Stimulated activated CD4-positive, alpha-beta T cell treated with anti-CD3 and anti-CD28 coated beads, Interleukin-2, amount 100 ng/mL, for 24 hours (primary cell): ENCODE measurements at places on chromosomes 12 and 14.

DNA sequence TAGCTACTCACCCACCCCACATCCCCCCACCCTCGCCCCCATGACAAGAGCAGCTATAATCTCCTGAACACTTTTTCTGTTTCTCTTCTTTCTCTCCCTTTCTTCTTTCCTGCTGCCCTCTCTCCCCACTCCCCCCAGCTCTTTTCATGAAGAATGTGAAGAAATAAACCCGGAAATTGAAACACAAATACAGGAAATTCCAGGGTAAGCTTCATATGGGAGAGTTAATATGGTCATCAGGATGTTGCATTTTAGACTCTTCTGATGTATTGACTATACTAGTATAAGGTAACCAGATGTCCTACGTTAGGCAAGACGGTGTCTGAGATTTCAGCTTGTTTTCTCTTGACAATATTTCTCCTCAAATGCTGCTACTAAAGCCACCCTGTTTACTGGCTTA lies 41.6 kb upstream of the LRIG3 start:
- no peak for DNase-seq

DNA sequence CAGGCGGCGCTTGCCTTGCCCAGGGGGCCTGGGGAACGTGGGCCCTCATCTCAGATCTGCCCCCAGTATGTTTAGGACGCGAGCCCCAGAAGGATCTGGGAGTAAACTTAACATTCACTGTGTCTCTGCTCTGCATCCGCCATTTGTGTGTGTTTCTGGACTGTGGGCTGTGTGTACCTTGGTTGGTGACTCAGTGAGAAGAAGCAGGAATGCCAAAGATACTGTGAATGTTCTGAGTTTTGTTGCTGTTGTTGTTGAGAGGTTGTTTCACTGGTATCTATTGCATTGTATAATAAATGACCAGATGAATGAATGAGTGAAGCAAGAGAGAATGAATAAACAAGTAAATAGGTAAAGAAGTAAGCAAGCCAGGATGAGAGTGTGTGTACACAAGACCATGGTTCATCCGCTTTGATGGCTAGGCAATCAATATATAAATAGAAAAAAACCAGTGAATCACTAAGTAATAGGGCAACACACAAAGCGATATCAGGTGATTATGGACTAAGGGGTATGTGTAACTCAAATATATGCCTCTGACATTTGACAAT lies 20.5 kb downstream of the MEG3 start:
- no peak for DNase-seq

DNA sequence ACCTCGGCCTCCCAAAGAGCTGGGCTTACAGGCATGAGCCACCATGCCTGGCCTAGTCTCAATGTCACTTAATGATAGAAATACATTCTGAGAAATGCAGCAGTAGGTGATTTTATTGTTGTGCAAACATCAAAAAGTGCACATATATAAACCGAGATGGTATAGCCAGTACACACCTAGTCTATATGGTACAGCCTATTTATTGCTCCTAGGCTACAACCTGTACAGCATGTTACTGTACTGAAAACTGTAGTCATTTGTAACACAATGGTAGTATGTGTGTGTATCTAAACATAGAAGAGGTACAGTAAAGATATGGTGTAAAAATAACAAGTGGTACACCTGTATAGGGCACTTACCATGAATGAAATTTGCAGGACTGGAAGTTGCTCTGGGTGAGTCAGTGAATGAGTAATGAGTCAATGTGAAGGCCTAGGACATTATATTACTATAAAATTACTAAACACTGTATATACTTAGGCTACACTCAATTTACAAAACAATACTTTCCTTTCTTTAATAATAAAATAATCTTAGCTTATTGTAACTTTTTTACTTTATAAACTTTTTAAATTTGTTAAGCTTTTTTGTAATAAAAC lies 166.7 kb upstream of the SYT1 start:
- no peak for DNase-seq

GRCh38 chr12:96359328-96359727 lies 40.9 kb downstream of the CDK17 start:
- DNase-seq = no peak

- no peak for DNase-seq
Measured at GRCh38 chr12:119843100-119843499, 34.0 kb downstream of the CIT start.

DNA sequence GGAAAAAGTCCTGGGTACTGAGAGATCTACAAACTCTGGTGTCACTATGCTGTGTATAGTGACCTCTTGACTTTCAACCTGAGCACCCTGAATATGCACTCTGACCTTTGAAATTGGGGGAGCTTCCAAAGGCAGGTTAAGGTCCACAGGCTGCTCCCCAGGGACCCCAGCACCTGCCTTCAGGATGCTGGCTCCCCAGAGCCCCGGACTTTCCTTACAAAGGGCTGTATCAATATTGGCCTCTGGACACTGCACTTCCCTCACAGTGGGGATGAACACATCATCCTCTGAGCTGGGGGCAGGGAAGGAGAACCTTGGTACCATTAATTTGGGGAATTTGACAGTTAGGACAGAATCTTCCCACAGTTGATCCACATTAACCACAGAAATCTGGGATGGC lies 14.3 kb downstream of the PLD4 start:
- no peak for DNase-seq

DNA sequence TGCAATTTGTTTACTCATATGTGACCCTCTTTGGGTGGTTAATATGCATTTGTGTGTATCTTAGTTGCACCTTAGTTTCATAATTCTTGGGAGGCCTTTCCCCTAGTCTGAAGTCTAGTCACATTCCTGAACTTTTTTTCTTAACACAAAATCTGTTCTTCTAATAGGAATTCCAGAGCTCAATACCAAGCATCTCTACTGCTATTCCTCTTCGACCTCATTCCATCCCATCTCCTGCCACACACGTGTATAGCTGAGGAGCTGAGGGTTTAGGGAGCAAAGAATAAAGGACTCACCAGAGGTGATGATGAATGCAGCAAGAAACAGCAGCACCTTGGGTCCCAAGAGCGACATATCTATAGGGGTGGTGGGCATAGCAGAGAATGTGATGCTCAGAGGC lies 875 bp downstream of the MFAP5 start:
- no peak for DNase-seq

GRCh38 chr12:1080520-1081223 lies 89.6 kb downstream of the ERC1 start:
- DNase-seq = no peak

DNA sequence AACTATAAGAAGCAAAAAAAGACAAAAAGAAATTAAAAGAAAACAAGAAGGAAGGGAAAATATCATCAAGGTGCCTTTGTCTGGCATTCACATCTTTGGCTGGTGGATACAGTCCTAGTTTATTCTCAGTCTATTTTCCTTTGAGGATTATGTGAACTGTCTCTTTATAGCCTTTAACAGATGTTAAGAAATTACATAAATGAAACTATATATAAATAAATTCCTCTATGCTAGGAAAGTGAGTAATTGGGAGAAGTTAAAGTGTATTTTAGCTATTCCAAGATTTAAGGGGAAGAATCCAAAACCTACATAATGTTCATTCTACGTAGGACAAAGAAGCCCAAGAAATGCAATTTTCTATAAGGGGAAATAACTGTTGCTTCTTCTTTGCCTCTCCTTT lies 316.3 kb downstream of the ADAMTS20 start:
- no peak for DNase-seq

DNA sequence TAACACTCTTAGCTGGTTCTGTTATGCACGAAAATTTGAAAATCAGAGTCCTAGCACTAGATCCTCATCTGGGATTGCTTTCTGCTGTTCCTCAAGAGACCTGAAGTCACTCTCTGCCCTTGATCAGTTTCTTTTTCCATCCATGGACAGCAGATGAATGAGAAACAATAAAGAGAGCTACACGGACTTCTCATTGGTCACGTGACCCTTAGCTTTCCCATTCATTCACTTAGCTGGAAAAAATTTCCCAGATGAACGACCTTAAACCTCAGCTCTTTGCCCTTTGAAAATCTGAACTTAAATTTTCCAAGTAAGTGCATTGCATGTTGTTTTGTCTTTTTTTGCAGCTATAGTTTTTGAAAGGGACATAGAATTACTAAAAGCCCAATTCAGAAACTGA lies 27.2 kb upstream of the RGS6 start:
- DNase-seq = no peak

DNA sequence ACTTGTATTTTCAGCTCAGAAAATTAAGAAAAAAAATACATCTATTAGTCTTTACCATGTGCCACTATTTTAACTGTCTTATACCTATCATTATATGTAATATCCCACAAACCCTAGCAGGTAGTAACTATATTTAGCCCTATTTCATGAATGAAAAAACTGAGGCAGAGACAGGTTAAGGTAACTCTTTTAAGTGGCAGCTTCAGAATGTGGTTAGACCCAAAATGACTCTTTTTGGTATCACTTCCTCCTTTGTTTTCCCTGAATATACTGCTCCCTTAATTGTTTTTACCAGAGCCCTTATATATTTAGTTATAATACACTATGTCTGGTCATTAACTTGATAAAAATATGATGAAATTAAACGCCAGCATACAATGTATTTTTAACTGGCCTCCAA lies 235.6 kb upstream of the RPL10L start:
- DNase-seq = no peak

- no peak for DNase-seq
Measured at GRCh38 chr14:54200726-54201125, 196.1 kb upstream of the CDKN3 start.

- DNase-seq = no peak
Measured at GRCh38 chr12:91773749-91774429, 371.8 kb downstream of the BTG1 start.

DNA sequence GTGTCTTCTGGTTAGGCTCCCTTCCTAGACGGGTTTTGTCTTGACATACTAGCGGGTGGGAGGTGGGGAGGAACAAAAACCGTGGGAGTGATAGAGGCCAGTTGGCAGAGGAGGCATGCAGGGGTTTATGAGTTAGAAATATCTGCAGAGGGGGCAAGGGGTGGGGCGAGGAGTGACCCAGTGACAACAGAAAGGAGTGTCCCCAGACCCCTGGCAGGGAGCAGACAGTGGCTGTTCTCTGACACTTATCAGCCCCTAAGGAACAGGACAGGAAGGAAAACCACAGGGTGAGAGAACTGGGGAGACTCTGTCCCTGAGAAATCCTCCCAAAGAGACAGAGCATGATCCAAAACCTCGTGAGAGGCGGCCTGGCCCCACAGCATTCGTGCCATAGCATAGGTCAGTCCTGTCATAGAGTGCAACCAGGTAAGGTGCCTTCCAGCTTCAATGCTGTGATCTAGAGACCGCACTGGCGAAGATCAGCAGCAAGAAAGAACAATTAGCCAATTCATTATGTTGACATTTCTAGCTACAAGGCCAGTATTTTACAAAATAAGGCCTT lies 141.4 kb downstream of the CRADD start:
- DNase-seq = no peak

DNA sequence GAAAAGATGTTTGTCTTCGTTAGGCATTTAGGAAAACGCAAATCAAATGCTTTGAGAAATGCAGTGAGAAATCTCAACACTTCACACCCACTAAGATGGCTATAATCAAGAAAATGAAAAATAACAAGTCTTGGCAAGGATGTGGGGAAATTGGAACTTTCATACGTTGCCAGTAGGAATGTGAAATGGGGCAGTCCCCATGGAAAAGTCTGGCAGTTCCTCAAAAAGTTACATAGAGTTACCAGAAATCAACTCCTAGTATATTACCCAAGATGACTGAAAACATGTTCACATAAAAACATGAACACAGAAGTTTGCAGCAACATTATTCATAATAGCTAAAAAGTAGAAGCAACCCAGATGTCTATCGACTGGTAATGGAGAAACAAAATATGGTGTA lies 41.5 kb upstream of the LRTM2 start:
- DNase-seq = no peak

GRCh38 chr12:93358821-93359220 lies 18.9 kb upstream of the NUDT4 start:
- DNase-seq = no peak

DNA sequence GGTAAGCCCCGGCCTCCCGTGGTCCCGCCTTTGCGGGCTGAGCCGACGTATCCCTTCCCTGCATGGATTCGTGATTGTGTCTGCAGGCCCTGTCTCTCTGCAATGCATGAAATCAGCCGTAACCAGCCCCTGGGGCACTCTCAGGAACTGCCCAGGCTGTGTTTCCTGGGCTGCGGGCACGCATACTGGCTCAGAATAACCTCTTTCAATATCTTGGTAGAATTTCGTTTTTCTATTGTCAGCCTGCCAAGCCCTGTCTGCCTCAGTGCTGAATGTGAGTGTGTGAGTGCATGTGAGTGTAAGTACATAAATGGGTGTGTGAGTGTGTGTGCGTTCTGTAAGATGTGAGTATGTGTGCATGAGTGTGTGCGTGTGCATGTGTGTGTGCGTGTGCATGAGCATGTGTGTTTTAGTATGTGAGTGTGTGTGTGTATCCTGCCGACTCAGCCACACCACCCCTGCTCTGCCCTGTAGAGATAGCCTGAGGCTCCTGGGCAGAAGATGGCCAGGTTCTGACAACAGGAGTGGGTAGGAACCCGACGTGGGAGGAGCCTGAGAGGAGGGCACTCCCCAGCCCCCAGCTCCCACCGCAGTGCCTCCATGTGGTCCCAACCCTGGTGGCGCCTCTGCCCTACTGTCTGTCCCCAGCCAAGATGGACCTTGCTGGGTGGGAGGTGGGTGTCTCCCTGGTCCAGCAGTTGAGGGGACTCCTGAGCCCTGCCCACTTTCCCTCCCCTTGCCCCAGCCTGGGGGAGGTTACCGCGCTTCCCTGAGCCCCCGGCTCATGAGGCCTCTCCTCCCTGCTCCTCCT lies 268.8 kb downstream of the ADGRD1 start:
- DNase-seq = no peak

DNA sequence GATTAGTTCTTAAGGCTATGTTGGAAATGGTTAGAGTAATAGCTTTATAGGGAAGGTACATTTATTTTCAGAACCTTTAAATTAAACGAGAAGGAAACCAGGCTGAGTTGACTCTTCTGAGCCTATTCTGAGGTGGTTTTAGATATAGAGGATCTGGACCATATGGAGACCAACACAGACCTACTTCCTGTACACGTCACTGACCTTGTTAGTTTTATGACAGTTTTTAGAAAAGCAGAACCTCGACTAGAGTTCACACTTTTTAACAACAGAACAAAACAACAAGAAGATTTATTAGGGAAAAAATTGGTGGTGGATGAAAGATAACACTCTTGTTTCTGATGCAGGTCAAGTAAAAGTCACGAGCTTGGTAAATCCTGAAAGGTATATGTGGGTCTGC lies 107.1 kb downstream of the NPAS3 start:
- no peak for DNase-seq

DNA sequence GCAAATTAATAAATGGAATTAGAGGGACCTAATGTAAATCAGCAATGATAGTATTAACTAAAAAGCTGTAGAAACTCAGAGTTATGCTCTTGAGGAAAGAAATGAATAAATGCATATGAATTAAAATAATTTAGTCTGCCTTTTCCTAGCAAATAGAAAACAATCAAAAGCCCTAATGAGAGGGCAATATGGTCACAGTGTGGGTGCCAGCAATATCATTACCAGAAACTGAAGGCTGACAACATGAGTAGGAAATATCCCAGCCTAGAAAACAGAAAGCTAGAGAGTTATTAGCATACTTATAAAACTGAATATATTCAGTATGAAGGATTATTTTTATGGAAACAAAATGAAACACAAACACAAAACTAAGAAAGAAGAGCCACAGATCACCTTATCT lies 987.5 kb upstream of the SEL1L start:
- DNase-seq = no peak
